ENCODE measurements at places on chromosomes 6 and 20.

- DNase-seq: no peak
Observed at GRCh38 chr6:139895205-139895793, 520.9 kb upstream of the CITED2 start.

- no peak for DNase-seq
Observed at GRCh38 chr6:31558318-31558625, 10.9 kb downstream of the NFKBIL1 start.

GRCh38 chr20:48012401-48012974 lies 227.2 kb upstream of the SULF2 start:
- DNase-seq: no peak

DNA sequence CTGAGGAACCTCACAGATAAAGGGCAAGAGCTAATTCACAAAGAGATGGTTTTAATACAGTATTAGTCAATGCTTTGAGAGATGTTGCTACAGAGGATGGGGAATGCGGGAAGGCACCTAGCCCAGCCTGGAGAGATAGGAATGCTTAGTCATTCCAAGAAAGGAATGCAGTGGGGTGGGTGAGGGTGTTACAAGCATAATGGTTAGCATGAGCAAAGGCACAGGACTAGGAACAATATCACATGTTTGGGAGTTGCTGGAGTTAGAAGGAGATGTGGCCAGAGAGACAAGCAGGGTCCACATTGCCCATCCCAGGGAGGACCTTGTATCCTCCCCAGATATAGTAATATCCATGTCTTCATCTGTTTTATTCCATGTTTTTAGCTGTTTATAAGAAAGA lies 107.0 kb upstream of the OGFRL1 start:
- DNase-seq: no peak

- no peak for DNase-seq
Observed at GRCh38 chr20:48773837-48774418, 53.9 kb downstream of the PREX1 start.

- no peak for DNase-seq
Observed at GRCh38 chr6:80530103-80530502, 423.6 kb downstream of the BCKDHB start.
